NCI-H345 (cell line): ENCODE measurements at places on chromosomes 6 and 20.
A peak's percentile ranks its signal among the peaks of the same experiment; 100 is the strongest.

DNA sequence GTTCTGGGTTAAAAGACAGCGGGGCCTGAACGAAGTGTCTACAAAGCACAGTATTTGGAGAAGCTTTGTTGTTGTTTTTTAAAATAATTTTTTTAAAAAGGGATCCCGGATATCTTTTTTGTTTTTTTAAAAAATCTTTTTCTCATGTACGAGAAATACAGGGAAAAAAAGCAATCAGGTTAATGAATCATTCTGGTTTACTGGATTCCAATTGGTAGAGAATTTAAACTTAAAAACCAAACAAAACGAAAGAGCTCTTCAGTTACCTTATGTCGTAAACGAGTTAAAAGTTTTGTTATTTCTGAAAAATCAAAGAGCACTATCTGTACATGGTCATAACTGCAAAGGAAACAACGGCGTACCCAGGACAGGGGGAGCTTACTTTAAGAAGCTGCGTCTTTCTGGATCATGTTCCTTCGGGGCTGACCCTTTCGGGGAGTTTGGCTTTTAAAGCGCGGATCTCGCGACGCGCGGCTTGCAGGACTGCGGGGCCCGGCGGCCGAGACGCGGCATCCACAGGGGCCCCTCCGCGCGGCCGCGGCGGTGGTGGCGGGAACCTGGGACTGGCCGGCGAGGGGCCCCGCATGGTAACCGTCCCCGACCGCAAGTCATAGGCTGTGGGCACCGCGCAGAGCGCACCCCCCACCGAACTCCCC lies 927 bp downstream of the IL20RA start:
- peak; percentile 37 for DNase-seq

DNA sequence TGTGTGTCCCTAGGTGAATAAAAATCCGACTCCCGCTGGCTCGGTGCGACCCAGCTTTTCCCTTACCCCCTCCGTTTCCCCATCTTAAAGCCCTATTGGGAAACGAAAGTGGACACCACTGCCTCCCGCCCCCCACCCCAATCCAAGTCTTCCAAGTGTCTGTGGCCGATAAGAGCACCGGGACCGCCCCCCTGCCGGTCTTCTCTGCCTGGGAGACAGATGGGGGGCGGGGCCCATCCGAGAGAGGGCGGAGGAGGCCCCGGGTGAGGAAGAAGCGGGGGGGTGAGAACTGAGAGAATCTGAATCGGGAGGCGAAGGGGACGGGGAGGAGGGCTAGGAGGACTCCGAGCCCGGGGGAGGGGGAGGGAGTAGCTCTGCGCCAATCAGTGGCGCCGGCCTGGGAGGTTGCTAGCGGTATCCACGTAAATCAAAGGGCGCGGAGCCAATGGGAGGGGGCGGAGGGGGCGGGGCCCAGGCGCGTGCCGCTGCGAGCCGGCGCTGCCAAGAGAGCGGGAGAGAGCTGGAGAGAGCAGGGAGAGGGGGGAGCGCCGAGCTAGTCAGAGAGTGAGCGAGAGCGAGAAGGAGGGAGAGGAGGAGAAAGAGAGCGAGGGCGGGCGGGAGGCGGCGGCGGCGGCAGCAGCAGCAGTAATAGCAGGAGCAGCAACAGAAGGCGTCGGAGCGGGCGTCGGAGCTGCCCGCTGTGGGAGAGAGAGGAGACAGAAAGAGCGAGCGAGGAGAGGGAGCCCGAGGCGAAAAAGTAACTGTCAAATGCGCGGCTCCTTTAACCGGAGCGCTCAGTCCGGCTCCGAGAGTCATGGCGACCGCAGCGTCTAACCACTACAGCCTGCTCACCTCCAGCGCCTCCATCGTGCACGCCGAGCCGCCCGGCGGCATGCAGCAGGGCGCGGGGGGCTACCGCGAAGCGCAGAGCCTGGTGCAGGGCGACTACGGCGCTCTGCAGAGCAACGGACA lies at the start of gene POU3F2:
Gene POU3F2, plus strand, starts transcription at position 515 of the 972 bp plus-strand sequence. Its CDS starts 300 bp downstream, at position 815.
- DNase-seq, result peak; percentile 99

- peak; percentile 5 for DNase-seq
Measured at GRCh38 chr6:163836876-163837690, 422.6 kb downstream of the QKI start.

- peak; percentile 89 for DNase-seq
Measured at GRCh38 chr20:41086402-41087324, 50.7 kb upstream of the PLCG1 start.

DNA sequence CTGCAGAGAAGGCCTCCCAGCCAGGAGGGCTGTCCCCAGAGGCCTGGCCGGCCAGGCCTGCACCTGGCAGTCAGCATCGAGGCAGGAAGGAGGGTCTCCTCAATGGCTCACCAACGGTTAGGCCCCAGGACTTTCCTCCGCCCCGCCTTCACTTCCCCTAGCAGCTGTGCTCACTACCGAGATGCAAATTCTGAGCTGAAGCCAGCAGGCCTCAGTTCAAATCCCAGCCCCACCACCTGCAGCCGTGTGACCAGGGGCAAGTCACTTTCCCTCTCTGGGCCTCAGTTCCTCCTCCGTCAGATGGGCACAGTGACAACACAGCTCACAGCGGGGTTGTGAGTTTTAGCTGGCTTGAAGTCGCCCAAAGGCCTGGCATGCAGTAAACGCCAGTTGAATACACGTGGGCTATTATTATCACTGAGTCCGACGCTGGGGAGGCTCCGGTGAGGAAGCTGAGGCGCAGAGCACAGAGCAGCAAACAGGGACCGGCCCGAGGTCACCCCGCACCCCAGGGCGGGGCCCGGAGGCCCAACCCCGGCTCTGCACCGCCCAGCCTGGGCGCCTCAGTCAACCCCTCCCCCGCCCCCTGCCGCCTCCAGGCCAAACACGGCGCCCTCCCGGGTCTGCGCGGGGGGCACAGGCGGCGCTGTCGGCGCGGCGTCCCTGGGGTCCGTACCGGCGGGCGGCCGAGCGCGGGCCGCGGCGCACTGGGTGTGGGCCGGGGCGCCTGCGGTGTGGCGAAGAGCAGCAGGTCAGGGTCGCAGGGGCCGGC lies 671 bp downstream of the E2F1 start:
- DNase-seq, result peak; percentile 66

DNA sequence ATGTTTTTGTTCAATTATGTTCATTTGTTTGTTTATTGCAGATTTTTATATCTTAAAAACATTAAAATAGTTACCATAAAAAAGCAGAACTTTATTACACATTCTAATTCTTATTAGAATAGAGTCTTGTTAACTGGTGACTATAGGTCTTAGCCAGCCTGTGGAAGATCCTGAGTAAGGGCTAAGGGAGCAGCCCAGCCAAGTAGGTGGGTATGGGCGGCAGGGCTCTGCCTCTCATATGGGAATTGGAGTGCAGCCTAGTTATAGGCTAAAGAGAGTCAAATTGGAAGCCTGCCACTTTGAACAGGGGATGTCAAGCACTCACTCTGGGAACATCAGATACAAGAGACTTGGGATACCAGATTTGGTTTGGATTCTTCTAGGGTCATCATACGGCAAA lies 10.5 kb upstream of the HSF2 start:
- peak; percentile 16 for DNase-seq

DNA sequence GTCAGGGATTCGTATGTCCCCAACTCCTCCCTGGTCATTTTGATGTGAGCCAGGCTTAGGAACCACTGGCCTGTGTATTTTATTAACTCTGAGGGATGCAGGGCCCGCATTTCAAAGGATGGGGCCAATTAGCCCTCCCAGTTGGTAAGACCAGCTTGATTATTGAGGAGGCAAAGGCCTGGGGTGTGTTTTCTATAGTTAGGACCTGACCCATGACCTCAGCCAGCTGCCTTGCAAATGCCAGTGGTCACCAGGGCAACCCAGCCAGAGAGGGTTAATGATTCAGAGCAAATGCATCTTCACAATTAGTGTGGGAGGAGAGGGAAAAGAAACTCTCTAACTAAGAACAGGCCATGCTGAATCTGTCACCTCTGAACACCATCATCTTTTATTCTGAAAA lies 835.4 kb downstream of the MAFB start:
- DNase-seq, result no peak

- no peak for DNase-seq
Measured at GRCh38 chr6:134909701-134910592, 40.0 kb downstream of the ALDH8A1 start.

DNA sequence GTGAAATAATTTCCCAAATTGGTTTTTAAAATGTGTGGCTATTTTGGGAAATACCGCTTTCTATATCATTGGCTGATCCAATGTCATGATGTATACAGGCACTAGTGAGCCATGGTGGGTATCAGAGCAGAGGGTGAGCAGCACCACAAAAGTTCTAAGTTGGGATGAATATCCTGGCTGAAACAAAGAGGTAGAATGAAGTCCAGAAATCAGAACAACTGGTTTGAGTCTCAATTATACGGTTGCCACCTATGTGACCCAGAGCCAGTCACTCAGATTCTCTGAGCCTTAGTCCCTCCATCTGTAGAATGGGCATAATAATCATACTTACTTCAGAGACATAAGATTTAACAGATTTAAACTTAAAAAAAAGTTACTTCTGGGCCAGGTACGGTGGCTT lies 172.3 kb downstream of the ZFP64 start:
- DNase-seq, result no peak

- DNase-seq, result no peak
Measured at GRCh38 chr6:157236040-157236725, 87.1 kb downstream of the TMEM242 start.

DNA sequence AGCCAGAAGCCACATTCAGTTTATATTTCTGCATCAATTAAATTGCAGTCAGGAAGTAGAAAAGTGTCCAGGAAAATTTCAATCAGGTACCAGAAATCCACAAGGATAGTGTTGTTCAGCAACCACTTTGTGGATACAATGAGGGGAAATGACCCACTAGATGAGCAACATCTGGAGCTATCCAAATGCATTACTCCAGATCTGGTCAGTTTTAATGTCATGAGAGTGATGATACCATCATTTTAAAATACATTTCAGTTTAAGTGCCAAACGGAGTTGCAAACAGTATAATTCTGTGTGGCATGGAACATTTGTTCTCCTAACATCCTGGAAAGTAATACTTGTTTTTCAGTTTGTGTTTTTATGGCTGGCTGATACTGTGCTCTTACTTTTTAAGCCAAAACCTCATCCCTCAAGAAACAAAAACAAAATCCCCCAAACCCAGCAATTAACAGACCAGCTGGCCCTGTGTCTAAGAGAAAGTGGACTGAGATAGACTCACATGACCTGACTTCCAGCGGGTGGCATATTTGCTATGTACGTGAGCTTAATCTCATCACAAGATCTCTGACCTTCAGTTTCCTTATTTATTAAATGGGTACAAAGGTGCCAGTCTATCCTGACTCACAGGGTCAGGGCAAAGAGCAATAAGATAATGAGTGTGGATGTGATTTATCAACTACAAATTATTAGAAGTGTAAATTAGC lies 58.8 kb upstream of the CNKSR3 start:
- DNase-seq, result no peak

DNA sequence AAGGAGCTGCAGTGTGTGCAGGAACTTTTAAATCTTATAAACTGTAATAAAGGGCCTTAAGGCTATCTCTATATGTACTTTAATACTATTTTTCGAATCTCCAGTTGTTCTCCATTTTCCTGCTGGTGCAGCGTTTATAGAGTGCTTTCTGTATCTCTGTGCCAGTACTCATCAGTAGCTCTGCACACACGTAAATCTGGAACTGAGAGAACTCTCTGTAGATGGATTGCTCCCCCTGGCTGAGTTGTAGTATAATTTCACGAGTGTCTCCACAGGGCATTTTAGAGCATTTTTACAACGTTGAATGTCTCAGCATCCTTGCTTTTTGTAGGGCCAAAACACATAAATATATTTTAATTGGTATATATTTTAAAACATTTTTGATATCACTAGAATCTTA lies 256.5 kb downstream of the TRDN start:
- DNase-seq, result peak; percentile 28
